ENCODE measurements at places on chromosomes 2 and 18. TPM values are rescaled to one million over a fixed set of nuclear protein-coding genes. Genes with fewer than 3 reads are reported as not detected.
A peak's percentile ranks its signal among the peaks of the same experiment; 100 is the strongest.

DNA sequence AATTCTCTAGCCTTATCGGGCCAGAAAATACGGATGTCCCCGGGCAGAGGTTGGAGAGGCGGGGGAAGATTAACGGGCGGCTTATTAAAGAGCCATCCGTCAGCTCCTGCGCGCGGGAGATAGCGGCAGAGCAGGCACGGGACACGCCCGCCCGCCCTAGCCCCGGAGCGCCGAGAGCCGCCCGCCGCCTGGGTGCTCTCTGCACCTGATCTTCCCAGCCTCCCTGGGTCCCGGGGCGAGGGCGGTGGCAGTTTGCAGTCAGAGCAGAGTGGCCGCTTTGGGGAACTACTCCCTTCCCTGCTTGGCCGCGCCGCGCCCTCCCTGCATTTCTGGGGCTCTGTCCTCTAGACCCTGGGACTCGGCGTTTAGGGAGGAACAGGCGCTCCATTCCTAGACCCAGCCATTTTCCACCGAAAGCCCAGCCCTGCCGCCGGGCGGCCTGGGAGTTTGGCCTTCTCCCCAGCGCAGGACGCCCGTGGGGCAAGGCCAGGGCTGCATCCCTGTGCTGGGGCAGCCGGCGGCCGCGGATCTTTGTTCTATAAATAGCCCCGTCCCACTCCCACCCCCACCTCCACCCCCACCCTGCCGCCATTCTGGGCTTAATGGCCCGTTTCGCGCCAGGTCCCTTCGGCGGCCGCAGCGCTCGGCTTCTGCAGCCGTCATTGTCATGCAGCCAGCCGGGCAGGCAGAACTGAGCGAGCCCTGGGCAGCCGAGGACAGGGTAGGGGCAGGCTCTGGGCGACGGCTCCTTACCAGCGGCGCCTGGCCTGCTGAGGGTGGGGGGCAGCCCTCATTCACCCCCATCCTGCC, 6.6 kb downstream of the GAD1 start:
- peaks cover 16% of the 10 kb centered on the region for H3K36me3 ChIP-seq
- H3K27me3 ChIP-seq: peaks cover 15% of the 10 kb centered on the region
- H3K27ac ChIP-seq: no peak overlapping the region
- H3K4me1 ChIP-seq: peaks cover 15% of the 10 kb centered on the region
- peak overlapping the region; percentile 4 for H3K4me3 ChIP-seq

DNA sequence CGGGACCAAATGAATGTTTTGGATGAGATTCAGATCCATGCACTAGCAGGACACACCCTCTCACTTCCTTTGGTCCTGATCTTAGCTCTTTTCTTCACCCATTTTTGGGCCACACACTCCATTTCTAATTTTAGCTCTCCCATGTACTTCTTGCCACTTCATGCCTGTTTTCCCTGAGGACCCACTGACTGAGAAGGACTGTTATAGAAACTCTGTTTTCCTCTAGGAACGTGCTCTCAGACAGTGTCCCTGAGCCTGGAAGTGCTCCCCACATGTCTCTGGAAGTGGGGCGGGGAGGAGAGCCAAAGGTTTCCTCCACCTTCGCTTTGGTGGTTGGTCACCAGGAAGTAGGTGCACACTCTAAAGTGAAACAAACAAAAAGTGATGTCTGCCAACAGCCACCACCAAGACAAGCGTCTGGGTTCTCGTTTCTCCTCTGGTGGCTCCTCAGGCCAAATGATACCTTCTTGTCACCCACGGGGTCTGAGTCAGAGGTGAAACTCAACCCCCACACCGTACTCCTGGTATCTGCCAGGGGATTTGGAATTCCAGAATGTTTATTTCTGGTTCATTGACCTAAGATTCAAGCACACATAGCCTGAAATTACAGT, 74.7 kb downstream of the MERTK start:
- no peaks in the 10 kb centered on the region for H3K36me3 ChIP-seq
- no peak for DNase-seq
- H3K27ac ChIP-seq: no peak overlapping the region
- H3K27me3 ChIP-seq: no peaks in the 10 kb centered on the region

- no peak overlapping the region for H3K27ac ChIP-seq
- no peaks in the 10 kb centered on the region for H3K4me1 ChIP-seq
- H3K27me3 ChIP-seq: no peaks in the 10 kb centered on the region
- H3K4me3 ChIP-seq: no peak overlapping the region
These were observed 50.8 kb upstream of the CXCR4 start for GRCh38 chr2:136168720-136169119.

- no peak for DNase-seq
- no peaks in the 10 kb centered on the region for H3K4me1 ChIP-seq
- H3K27ac ChIP-seq: no peak overlapping the region
- no peaks in the 10 kb centered on the region for H3K36me3 ChIP-seq
These were observed 168.2 kb upstream of the LRP1B start for GRCh38 chr2:142299021-142299420.

The ADCYAP1 gene
- total RNA-seq: not detected

The SRD5A2 gene
- total RNA-seq: not detected
